ENCODE measurements at places on chromosomes 1 and 21.

DNA sequence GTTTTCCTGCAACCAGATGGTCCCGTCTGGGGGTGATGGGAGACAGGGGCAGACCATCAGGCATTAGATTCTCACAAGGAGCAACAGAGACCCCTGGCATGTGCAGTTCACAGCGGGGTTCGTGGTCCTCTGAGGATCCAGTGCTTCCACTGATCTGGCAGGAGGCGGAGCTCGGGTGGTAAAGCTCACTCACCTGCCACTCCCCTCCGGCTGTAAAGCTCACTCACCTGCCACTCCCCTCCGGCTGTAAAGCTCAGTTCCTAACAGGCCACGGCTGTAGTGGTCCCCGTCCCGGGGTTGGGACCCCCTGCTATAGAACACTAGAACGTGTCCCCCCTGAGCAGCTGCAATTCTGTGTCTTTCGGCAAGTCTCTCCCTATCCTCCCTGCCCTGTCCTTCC is 4.6 kb downstream of the KRTAP10-12 start:
- no peak for DNase-seq

DNA sequence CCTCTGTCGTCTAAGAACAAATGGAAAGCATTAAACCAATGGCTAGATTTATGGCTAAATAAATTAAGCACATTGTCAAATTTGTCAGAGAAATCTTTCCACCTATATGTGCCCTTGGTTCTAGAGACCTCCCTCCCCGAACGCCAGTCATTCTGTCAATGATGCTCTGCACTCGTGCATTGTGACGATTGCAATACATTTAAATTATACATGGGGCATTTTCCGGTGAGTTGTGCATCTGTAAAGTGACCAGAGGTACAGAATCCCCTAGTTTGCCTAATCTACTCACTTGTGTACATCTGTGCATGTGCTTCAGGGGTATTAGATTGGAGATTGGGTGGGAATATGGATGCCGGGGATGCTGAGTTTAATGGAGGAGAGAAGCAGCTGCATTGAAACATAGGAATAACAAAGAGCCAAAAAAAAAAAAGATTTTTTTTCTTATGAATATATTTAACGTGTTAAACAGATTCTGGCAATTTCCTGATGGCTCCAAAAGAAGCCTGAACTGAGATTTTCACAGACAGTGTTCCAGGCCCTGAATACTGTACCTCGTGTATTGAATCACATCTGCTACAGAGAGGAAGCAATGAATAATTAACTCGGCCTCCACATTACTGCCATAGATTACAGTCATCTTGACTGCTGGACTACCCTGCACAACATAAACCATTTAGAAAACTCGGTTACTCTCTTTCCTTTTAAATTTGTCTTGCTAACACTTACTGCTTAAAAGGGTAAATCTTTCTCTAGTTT is 149.0 kb upstream of the C1orf87 start:
- DNase-seq = no peak

DNA sequence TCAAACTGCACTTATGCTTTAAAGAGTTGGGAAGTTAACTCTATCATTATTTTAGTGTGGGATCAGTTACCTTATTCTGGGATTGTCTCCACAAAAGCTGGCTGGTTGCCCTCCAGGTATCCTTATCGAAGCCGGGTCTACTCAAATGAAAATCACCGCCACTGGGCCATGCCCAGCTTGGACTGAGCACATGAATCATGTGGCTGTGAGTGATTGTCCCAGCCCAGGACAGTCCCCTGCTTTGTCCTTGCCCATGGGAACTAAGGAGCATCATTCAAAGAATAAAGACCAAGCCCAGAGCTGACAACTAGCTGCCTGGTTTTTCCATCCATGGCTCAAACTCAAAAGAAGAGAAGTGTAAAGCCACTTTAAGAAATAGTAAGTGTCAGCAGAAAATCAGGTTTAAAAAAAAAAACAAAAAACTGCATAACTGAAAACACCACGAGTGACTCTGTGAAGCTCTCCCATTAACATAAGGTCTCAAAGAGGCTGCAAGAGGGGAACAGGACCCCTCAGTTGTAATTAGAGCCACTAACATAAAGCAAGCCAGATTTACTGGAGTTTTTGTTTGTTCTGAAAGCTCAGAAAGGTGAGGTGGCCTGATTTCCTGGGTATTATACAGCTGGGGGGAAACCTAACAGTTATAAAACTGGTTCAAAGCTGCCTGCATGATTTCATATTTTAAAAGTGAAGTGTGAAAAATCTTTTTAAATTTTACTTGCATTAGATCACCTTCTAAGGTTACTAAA is 91.5 kb downstream of the KIF14 start:
- no peak for DNase-seq

GRCh38 chr21:36913247-36914169 is 53.0 kb downstream of the HLCS start:
- no peak for DNase-seq

- DNase-seq = no peak
Measured at GRCh38 chr1:211726467-211726995, 51.1 kb upstream of the NEK2 start.

DNA sequence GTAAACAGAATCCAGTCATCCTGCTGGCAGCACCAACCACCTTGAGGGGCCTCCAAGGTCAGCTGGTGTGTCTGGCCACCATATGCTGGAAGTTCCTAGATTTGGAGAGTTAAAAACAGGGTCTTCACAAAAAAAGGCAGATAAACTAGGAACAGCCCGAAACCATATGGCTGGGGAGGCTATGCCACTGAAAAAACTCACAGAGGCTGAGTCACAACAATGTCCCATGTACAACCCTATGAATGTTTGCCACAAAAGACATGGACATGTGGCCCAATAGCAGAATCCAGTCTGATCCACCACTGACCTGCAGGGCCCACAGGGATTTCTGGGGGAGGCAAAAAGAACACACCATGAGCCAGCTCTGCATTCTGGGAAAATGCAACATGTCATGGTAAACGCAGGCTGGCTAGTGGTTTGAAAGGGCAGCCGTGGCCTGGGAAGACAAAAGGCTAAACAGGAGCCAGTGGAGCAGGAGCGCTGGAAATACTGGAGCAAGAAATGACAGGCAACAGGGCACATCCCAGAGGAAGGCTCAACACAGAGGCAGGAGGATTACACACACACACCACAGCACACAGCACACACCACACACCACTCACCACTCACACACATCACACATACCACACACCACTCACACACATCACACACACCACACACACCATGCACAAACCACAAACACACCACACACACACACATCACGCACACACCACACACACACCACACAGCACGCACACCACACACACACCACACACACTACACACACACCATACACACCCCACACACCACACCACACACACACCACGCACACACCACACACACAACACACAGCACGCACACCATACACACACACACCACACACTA is 55.4 kb downstream of the HSF2BP start:
- no peak for DNase-seq

GRCh38 chr1:28343405-28343804 is 14.6 kb downstream of the MED18 start:
- no peak for DNase-seq
